ENCODE measurements at places on chromosomes 16 and 17.

- DNase-seq = no peak
Measured at GRCh38 chr17:46141645-46142044, 51.6 kb downstream of the KANSL1 start.

DNA sequence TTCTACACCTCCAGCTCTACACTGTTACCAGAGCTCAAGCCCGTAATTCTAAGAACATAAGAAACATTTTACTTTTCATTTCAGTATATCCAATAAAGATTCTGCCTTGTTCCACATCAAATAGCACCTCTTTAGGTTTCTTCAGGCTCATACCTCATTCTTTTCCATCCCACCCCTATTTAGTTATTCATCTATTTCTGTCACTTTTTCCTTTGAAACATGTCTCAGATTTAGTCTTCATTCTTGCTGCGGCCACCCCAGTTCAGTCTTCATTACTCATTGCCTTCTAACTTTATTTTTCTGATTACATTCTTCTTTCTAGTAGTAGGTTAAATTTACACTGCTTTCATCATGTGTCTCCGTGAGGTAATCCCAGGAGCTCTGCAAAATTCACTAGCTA lies 33.5 kb downstream of the PPM1E start:
- no peak for DNase-seq

DNA sequence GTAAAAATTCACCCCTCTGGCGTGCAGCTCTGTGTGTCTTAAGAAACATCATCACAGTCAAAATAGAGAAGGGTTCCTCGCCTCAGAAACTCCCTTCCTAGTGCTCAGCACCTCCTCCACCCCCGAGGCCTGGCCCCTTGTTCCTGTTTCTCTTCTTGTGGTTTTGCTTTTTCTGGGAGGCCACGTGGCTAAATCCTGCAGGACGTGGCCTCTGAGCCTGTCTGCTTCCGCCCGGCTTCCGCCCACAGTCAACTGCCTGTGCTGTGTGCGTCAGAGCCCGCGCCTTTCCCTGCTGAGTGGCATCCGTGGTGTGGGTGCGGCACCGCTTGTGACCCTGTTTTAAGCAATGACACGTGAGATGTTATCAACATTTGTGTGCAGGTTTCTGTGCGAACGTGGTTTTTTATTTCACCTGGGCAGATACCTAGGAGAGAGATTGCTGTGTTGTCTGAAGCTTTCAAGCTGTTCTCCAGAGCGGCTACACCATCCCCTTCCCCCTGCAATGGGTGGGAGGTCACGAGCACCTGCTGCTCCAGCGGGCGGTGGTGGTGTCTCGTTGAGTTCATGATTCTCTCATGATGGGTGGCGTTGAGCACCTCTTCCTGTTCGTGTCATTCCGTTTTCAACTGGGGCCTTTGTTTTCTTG lies 21.7 kb downstream of the ACSF3 start:
- DNase-seq = peak; percentile 19

DNA sequence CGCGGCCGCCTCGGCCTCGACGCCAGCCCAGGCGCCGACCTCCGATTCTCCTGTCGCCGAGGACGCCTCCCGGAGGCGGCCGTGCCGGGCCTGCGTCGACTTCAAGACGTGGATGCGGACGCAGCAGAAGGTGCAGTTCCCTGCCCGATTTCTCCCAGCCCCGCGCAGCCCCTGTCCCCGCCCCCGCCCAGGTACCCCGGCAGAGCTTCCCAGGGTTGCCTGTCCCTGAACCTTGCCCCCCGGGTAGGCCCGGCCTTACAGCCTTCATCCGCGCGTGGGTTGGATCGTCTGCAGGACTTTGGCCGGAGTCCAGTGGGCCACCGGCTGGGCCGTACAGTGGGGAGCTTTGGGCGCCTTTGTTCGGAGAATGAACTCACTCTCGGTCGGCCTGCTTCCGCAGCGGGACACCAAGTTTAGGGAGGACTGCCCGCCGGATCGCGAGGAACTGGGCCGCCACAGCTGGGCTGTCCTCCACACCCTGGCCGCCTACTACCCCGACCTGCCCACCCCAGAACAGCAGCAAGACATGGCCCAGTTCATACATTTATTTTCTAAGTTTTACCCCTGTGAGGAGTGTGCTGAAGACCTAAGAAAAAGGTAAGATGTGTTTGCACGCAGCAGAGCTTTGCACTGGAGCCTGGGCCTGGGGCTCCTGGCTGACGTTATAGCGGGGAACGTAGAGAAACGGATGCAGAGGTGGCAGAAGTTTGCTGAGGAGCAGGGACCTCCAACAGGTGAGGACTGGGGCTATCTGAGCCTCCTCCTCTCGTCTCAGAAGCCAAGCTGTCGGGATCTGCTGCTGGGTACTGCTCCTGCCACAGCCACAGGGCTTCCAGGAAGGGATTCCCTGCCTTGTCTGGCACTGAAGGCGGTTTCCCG lies 593 bp downstream of the GFER start:
- no peak for DNase-seq

GRCh38 chr17:7023576-7024401 lies 939 bp downstream of the BCL6B start:
- DNase-seq = peak; percentile 79

- no peak for DNase-seq
Measured at GRCh38 chr16:81720973-81721906, 57.9 kb upstream of the PLCG2 start.

GRCh38 chr17:34009912-34010311 lies 245.2 kb upstream of the CCL2 start:
- DNase-seq = no peak

DNA sequence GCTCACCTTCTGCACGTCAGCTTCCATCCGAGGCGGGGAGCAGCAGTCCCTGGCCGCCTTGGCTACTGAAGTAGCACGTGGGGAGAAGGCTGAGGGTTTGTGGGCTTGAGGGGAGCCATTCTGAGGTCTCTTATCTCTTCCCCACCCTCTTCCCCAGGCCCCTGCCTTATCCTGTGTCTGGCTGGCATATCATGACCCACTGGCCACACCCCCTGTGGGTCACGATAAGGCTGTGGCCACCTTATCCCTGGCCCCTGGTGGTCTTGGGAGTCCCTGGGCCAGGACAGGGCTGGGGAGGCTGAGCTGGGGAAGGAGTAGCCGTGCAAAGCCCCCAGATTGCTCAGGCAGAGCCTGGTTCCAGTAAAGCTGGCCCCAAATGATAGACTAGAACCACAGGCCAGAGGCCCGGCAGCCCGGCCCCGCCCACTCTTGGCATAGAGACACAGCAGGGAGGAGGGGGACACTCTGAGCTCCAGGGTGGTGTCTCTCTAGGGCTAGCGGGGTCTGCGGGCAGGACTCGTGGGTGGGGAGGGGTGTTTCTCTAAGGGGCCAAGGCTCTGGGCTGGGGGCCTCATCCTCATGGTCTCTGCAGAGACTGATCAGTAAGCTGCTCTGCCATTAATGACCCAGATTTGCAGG lies 7.6 kb downstream of the SPNS2 start:
- DNase-seq = no peak

DNA sequence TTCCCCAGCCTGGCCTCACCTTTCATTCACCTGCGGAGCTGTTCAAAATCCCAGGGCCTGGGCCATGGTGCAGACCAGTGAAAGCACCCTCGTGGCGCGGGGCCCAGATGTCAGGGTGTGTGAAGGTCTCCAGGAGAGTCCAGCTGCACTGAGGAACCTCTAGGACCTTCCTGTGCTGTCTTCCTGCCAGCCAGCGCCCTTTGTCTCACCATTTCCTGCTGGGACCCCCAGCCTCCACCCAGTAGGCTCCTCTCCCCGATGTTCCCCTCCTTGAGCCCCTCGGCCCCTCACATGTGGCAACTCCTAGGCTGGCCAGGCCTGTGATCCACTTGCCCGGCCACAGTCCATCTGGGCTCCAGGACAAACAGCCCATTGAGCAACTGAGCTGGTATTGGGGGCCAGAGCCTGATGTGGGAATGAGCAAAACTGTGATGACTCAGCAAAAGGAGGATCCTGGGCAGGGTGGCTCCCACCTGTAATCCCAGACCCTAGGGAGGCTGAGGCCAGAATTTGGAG lies 677 bp downstream of the SULT1A2 start:
- no peak for DNase-seq

Data from fibroblast of skin of back (primary cell).